ENCODE measurements at places on chromosomes 2 and 18.

- no peak for DNase-seq
Observed at GRCh38 chr2:219289537-219290361, 10.6 kb downstream of the DNAJB2 start.

- no peak for DNase-seq
Observed at GRCh38 chr2:120769076-120769786, 33.6 kb downstream of the GLI2 start.

DNA sequence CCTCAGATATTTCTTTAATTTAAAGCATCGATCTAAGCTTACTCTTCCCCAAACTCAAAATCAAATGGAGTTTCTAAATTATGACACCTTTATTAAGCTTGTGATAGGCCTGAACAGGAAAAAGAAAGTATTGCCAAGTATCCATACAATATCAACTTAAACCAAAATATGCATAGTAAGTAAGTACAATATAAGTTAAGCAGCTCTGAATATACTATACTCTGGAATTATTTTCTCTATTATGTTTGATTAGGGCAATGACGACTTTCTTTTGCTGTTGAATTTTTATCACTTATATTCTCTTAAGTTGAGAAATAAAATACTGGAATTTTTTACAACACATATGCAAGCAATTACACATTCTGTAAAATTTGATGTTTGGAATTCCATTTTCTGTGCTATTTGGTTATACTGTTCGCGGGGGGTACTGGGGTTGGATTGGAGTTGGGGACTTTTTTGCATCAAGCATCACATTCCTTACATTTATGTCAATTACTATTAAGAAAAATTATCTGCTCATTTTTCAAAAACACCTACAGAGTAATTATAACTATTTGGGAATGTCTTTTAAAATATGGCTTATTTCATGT, 2.2 kb downstream of the COL5A2 start:
- DNase-seq: no peak

DNA sequence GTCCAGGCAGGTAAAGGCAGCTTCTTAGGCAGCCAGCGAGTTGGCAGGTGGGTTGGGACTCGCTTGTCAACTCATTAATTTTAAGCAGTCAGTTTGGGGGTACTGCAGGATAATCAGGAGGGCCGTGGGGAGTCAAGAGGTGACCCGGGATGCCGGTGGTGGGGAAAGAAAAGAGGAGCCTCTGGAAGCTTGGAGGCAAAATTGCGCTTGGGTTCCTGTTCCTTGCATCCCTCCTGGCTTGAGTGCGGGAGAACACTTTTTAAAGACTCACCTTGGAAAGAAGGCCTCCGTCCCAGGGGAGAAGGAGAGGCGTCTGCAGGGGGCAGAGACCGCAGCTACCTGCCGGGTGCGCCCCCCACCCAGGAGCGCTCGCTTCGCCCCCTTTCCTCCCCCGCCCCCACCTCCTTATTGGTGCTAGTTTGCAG, at the start of gene KCNJ3:
TSS of gene KCNJ3 (plus strand) at position 400 of the 425 bp plus-strand sequence. CDS start 81 bp downstream, outside the sequence.
- no peak for DNase-seq

DNA sequence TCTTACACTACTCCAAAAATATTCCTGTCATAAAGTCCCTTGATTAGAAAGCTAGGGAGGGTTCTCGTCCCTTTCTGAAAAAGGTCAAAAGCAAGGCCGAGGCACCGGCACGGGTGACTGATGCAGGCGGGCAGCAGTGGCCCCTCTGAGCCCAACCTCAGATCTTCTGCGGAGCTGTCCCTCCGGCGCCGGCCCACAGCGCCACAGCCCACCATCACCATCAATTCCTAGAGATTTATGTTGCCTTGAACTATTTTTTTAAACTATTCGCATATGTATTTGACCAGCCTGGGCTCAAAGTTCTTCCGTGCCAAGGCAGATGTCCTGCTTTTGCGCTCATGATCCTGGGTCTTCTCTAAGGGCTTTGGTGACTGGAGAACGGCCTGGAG, 26.8 kb downstream of the PRELID3A start:
- DNase-seq: no peak

DNA sequence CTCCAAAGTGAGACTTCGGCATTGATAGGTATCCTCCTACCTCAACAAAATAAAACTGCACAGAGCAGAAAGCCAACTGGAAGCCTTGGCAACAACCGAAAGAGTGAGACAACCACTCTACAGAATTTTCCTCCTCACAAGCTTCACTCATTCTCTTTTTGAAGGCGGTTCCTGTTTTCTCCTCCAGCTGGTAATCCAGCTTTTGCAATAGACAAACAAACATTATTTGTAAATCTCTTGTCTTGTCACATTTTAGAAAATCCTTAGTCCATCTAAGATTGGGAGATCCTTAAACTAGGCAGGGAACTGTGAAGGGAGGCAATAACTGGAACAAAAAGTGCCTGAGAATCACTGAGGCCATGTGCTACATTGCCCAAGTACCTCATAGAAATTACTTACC, 332.4 kb downstream of the BCL11A start:
- no peak for DNase-seq

DNA sequence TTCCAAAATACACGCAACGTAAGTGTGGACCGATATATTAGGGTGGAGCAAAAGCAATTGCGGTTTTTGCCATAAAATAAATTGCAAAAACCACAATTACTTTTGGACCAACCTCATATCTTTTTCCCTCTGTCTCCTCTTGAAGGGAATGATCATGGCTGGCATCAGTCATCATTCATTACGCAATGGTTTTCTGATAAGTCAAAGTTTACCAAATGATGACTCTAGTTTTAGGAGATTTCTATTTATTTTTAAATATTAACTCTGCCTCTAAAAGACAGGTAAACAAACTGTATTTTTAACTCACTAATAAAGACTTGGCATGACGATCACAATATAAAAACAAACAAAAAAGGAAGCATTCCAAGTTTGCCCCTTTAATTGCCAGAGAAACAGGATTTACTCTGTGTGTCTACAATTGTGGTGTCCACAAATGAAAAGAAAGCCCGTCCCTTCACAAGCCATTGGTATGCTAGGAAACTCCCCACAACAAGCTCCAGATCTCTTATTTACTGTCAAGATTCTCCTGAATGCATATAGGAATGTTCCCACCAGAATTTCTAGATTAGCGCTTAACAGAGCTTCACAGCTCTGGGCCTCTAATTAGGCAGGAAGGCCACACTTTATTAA, 61.3 kb downstream of the IRS1 start:
- no peak for DNase-seq

DNA sequence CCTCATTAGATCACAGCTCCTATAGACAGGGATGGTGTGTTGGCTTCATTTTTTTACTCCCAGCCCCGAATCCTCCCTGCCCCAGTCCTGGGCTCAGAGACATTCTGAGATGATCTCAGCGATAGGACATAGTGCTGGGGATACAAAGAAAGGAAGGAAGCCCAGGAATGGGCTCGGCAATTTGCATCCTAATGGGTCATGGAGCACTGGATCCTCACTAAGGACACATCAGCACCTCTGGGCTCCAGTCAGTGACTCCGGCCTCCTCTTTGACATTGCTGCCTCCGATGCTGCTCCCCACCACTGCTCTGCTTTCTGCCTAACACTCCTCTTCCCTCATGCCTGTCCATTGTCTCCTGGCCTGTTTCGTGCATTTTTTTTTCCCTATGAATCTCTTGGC, 489.1 kb downstream of the STK39 start:
- no peak for DNase-seq

DNA sequence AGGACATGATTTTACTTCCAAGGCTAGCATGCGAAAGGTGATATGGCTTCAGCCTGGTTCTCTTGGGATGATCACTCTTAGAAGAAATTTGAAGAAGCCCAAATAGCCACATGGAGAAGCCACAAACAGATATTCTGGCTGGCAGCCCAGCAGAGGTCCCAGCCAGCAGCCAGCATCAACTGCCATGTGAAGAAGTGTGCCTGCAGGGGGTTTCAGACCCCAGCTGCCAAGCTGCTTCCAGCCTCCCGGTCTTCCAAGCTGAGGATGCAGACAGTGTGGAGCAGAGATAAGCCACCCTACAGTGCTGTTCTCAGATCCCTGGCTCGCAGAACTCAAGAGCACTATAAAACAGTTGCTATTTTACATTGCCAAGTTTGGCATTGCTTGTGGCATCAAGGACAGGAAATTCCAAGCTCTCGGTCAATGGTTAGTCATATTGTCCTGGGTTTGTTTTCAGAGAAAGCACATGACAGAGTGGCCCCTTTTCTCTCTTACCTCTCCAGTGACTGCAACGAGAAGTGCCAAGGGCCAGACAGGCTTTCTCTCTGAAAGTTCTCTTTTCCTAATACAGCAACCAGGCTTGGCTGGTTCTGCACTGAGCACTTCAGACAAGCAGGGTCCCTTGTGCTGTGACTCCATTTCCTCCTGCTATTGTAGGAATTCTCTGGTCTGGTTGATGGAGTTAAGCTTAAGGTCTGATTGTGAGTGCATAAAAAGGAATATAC, 223.7 kb downstream of the ANKRD30B start:
- no peak for DNase-seq

GRCh38 chr18:76486038-76486437, 9.0 kb downstream of the ZNF516 start:
- no peak for DNase-seq

Measured in H1 (cell line).